ENCODE measurements at places on chromosomes 13 and 19.

GRCh38 chr13:27927444-27928352, 7.9 kb downstream of the PDX1 start:
- no peak for DNase-seq

- no peak for DNase-seq
Measured at GRCh38 chr19:35752746-35753350, 4.0 kb downstream of the HSPB6 start.

DNA sequence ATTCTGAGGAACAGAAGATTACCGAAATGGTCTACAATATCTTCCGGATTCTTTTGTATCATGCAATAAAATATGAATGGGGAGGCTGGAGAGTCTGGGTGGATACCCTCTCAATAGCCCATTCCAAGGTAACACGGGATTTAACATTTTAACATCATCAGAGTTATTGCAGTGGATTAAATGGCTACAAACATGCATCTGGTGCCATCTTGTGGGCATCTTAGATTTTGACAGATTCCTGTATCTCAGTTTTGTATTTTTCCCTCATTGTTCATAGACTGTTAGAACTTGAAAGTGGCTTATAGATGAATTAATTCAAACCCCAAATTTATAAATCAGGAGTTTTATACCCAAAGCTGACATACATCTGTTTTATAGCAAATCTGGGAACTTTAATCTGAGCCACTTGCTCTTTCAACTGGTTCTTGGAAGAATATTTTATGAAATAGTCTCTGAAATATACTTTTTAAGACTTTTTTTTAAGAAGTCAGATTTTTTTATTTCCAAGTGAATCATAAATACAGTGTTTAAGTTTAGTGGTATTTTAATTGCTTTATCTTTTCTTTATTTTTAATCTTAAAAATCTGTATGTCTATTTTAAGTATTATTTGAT, 215.2 kb downstream of the NBEA start:
- peak; percentile 51 for DNase-seq

DNA sequence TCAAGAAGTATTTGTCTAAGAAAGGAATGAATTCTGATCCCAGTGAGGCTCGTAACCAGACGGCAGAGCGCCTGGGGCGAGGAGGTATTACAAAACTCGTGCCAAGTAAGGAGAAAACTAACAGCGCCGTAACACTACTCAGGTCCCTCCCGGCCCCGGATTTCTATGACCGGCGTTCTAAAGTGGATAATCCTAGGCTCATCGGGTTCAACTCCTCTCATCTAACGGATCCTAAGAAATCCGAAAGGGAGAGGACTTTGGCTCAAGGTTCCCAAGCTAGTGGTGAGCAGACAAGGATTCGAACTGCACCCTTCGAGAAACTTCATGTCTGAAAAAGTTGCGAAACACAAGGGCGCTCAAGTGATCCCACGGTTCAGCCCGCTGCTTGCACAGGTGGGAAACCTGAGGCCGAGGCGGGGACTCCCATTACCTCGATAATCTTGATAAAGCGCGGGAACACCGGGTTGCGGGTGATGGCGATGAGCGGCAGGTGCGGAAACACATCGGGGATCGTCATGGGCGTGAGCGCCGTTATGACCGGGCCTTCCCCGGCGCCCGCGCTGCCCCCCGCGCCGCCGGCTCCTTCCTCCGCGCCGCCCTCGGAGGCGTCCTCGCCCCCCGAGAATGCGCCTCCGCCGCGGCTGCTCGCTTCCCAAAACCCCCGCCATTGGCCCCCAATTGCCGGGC, 529 bp downstream of the LONP1 start:
- DNase-seq: no peak

DNA sequence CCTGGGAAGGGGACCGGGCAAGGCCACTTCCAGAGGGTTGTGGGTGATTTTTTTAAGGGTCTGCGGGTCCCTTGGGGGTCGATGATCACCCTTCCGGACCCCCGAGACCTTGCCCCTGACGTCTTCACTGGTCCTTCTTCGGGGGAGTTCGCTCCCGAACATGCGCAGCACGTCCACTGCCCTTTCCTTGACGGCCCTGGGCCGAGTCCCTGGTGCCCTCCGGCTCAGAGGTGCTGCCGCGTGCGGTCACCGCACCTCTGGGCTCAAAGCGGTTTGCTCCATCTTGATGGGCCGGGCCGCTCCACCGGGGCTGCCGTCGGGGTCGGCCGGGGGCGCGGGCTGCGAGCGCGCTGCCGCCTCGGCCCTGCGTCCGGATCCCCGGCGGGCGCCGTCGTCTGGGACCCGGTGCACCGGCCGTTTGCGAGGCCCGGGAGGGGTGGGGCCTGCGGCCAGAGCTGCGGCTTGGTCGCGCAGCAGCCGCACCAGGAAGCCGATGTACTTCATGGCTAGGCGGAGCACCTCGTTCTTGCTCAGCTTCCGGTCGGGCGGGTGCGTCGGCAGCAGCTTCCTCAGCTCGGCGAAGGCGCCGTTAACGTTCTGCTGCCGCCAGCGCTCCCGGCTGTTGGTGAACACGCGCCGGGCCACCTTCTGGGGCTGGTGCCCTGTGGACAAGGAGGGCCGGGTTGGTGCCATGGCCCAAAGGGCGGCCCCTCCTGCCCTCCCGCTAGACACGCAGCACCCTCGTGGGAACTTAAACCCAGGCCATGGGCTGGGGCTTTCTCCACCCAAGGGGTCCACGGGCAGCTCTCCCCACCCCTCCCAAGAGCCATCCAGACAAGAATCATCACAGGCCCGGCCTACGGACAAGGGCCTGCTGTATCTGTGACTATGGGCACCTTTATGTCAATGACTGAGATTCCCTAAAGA, 3.3 kb downstream of the LYL1 start:
- DNase-seq: peak; percentile 73

- DNase-seq: peak; percentile 94
Measured at GRCh38 chr19:47613165-47614020, 4.5 kb downstream of the BICRA start.

DNA sequence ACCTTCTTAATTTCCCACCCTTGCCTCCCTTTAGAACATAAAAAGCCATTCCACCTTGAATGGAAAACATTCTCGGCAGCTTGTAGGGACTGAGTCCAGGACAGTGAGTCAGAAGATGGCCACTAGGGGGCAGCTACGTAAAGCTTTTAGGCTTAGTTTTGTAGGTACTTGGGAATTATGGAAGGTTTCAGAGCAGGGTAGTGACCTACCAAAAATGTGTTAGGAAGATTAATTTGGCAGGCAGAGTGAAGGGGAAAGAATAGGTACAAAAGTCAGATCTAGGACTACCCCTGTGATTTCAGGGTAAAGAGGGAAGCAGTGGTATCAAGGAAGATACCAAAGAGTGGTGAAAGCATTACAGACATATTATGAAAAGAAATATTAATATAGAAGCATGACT, 198.4 kb downstream of the NDFIP2 start:
- DNase-seq: peak; percentile 62

GRCh38 chr13:23770973-23771372, 118.2 kb downstream of the MIPEP start:
- no peak for DNase-seq

GRCh38 chr13:51243832-51244231, 21.6 kb downstream of the FAM124A start:
- no peak for DNase-seq

- no peak for DNase-seq
Measured at GRCh38 chr19:51204321-51204720, 20.6 kb upstream of the CD33 start.

- peak; percentile 65 for DNase-seq
Measured at GRCh38 chr19:14383661-14384555, 2.7 kb downstream of the ADGRE5 start.

DNA sequence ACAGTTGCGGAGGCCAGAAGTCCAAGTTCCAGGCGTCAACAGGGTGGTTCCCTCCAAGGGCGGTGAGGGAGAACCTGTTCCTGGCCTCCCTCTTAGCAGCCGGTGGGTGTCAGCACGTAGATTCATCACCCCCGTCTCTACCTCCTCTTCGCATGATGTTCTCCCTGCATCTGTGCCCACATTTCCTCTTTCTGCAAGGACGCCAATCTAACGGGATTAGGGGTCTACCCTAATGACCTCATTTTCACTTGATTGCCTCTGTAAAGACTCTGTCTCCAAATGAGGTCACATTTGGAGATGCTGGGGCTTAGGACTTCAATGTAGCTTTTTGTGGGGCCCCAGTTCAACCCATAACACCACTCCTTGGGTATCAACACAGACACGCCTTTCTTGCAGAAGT, 38.5 kb downstream of the DPF1 start:
- no peak for DNase-seq

Data from fibroblast of skin of right biceps (primary cell).